ENCODE measurements at places on chromosomes 16 and 17. TPM values are rescaled to one million over a fixed set of nuclear protein-coding genes. Genes with fewer than 3 reads are reported as not detected.

Gene C17orf50
- total RNA-seq, result not detected

Gene CDYL2
- total RNA-seq, result 6.3 TPM

Gene DNASE1
- 10.5 TPM for total RNA-seq

Gene MT1G
- not detected for total RNA-seq

Gene HOXB4
- total RNA-seq, result 6.3 TPM

Gene TERB1
- total RNA-seq, result not detected

DNA sequence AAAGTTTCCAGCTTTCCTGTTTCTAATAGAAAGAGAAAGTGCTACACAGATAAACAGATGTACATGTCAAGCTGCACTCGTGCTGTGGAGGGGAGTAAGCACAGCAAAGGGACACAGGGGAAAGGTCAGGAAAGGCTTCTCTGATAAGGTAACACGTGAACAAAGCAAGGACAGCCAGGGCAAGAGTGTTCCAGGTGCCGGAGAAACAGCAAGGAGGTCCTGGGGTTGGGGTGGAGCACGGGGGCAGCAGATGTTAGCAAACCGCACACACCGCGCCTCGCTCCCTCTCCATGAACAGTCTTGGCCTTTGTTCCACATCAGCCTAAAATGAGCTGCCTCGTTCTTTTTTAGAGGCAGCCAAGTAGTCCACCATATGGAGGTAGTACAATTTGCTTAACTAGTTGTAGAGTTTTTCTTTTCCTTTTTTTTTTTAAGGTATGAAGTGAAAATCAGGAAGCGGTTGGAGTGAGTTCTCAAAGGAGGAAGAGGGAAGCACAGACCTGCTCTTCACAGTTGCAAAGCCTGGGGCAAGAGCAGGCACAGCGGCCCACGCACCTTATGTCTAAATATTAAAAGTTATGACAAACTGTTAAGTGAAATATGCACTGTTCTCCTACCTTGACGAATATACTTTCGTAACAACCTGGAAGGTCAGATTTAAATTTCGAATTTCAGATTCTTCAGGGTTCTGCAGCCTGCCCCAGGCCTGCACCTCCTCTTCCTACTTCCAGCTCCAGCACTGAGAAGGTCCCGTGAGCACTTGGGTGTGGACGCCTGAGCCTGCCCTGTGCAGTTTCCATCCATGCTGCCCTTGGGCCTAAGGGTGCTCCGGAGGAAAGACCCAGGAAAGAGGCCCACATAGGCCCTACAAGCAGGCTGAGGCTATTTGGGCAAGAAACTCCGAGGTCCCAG, 41.5 kb upstream of the RPH3AL start:
- no peak for DNase-seq

DNA sequence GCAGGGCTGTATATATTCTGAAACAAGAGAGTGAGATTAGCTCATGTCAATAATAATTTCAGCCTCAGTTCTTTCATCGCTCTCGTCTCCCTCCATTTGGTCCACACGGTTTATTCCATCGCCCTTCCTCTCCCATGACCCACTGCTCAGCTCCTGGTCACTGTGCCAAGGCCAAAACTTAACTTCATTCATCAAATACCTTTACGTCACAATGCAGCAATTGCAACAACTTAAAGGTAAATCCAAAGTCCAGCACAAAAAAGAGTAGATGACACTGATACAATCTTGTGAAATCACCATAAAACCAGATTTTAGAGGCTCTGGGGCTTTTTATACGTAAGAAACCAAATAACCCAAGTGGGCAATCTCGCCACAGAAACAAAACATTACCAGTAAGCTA, 72.0 kb downstream of the ANKRD11 start:
- DNase-seq, result no peak

GRCh38 chr17:17580662-17581470, 10.6 kb downstream of the PEMT start:
- no peak for DNase-seq

DNA sequence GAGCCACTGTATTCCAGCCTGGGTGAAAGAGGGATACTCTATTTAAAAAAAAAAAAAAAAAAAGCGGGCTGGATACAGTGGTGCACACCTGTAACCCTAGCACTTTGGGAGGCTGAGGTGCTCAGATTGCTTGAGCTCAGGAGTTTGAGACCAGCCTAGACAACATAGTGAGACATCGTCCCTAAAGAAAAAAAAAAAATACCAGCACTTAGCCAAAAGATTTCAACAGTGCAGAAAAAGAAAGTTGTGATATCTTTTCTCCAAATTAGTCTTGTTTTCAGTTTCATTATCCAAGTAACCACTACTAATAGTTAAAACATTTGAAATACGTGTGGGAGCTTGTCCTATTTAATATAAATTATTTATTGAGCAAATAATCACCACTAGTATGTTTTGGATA, 48.7 kb downstream of the TENT4B start:
- no peak for DNase-seq

DNA sequence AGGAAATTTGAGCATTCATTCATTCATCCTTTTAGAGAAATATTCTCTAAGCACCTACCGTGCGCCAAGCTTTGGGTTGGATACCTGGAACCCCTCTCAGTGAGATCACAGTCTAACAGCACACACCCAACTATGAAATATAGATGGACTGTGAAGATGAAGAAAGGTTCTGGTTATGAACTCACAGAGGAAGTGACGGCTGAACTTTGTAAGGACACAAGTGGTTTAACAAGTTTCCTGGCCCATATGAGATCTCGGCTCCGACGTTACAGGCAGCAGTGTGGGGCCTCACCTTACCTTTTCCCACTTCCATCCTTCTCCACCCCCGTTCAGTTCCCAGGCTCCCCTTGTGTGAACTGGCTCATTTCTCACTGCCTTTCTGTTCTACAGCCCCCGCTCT, 406.2 kb downstream of the MAF start:
- DNase-seq, result no peak

DNA sequence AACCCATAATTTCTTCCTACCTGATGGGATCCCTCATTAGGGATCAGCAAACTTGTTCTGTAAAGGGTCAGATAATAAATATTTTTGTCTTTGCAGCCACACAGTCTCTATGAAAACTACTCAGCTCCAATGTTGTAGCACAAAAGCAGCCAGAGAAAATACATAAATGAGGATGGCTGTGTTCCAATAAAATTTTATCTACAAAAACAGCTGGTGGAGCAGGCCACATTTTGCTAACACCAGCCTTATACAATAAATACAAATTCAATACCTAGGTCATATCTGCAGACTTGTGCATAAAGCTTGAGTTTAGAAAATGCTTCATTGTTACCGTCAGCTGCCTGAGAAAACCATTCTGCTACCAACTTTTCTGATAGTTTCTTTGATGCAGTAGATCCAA, 38.4 kb upstream of the INTS2 start:
- DNase-seq, result no peak

GRCh38 chr17:44200478-44201155, 933 bp upstream of the ATXN7L3 start:
- no peak for DNase-seq
